ENCODE measurements at places on chromosomes 6 and 20.

- DNase-seq = no peak
Observed at GRCh38 chr6:4861564-4861963, 85.4 kb downstream of the CDYL start.

DNA sequence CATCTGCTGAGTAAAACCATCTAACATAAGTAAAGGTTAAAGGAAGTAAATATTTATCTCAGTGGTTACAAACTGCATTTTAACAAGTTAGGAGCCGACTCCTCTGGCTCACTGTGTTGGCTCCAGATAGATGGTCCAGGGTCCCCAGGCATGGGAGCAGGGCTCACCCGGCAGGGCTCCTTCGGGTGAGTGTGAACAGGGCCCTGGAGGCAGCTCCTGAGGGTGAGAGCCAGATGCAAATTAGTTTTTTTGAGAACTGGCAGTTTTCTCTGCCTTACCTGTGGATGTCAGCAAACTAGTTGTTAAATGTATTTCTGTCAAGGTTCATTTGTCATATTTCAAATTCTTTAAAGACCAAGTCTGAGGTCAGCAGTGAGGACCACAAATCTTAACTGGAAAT lies 21.5 kb downstream of the TPBG start:
- no peak for DNase-seq

DNA sequence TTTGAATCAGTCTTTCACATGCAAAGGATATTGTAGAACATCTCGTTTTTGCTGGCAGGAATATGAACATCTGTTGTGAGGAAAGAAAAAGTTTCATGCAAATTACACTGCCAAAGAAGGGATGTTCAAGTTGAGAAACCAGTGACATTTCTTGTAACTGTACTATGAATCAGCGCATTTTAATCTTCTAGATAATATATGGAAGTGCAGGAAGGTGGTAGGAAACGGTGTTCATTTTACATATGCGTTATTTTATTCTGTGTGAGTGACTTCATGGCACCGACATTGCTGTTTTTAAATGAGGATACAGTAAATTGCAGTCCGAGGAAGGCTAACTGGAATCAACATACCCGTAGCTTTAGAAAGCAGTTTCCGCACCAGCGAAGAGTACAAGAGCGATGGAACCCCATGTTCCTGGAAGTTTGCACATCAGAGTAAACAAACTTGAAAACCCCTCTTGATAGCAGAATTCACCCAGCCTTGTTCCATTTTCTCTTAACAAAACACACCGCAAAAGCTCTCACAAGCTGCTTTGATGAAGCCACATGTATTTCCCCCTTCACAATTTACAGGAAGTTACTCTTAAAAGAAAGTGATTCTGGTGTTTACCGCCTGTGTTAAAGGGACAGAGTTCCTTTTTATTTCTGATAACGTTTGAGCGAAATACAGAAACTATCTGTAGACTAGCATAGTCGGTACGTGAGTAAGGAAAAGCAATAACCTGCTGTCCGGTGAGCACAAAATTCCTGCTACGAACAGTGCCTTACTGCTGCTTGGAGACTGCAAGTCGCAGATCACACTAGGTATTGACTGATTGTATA lies 11.5 kb downstream of the PRDM1 start:
- DNase-seq = peak; percentile 40

DNA sequence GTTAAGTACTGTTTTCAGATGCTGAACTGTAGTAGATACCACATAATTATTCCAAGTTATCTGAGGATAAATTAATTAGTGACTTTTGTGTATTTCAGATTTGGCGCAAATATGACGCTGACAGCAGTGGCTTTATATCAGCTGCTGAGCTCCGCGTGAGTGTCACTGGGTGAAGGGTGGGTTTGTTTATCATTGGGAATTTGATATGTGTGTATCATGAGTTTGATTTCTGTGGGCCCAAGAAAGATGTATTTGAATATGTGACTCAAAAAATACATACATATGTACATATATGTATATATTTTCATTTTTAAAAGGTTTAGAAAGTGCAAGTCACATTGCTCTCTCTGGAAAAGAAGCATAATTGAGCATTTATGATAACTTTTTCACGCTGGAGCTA lies 17.4 kb downstream of the SCGN start:
- DNase-seq = no peak

DNA sequence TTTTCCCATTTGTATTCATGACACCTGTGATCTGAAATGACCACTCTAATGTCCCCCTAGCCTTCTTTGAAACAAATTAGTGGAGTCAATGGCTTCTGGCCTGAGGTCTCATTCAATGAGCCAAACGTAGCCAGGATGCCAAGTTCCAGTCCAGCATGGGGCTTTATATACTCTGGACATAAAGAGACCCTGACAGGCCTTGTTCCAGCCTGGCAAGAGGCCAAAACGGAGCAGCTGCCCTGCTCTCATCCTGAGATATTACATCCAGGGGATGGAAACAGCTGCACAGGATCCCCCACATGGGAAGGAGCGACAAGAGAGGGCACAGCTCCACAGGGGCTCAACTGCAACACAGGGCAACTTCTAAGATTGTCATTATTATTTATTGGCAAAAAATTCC lies 437.8 kb downstream of the CDH26 start:
- DNase-seq = no peak

DNA sequence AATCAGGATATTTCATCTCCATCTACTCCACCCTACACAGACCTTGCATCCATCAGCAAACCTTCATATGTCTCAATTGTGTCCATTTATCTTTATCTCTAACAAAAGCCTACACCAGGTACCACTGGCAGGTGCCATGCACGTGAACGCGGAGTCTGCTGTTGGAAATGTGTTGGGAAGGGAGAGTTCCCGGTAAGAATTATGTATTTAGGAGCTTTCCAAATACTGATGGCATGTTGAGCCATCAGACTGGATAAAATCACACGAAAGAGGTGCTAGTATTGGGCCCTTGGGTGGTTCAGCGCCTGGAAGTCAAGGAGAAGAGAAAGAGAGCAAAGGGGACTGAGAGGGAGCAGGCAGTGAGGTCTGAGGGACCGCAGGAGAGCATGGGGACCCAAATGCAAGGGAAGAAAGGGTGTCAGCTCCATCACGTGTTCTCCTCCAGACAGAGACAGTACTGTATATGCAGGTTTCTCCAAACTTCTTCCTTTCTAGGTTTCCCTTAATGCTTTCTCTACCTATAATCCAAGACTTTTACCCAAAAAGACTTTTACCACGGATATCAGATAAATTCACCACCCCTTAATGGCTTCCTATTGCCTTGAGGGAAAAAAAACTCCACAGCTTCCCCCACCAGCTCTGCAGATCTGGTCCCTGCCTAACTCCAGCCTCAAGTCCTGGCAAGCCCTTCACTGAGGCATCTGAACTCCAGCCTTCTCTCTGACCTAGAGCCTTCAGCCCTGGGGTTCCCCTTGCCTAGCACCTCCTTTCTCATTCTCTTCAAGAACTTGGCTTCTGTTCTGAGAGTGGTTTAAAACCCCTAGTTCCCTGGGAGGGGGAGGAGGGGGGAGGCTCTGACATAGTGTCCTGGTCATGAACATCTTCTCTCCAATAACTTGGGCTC lies 4.8 kb upstream of the ZNF217 start:
- no peak for DNase-seq

DNA sequence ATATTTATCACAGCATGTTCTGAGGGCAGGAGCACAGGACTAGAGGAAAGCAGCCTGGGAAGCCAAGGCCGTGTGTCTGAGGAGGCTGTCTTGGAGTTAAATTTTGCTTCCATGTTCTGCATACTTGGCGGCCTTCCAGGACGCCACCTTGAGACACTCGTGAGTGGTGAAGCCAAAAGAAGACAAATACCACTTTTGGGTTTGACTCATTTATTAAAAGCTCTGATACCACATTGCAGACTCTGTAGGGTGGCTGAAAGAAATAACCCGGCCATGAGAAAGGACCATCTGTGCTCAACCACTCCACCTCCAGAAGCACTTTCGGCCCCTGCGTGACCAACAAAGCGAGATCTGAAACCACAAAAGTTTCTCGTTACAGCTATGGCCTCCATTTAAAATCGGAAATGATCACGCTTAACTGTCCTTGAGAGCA lies 120.0 kb downstream of the TMEM242 start:
- no peak for DNase-seq

GRCh38 chr6:148179786-148180185 lies 162.9 kb upstream of the SASH1 start:
- no peak for DNase-seq

GRCh38 chr20:38387953-38388352 lies 41.7 kb downstream of the LBP start:
- no peak for DNase-seq

- DNase-seq = no peak
Observed at GRCh38 chr20:13355941-13356486, 134.9 kb downstream of the ISM1 start.

GRCh38 chr6:101758368-101758767 lies 364.9 kb downstream of the GRIK2 start:
- no peak for DNase-seq

GRCh38 chr6:156780102-156780641 lies 3.0 kb downstream of the ARID1B start:
- no peak for DNase-seq

GRCh38 chr20:56380375-56380774 lies 11.6 kb downstream of the AURKA start:
- DNase-seq = no peak

All from stimulated activated CD4-positive, alpha-beta T cell treated with anti-CD3 and anti-CD28 coated beads, Interleukin-15, amount 100 ng/mL, for 1 hour (primary cell).